Stimulated activated CD4-positive, alpha-beta T cell treated with anti-CD3 and anti-CD28 coated beads, Interleukin-1b, Interleukin-23, amount 100 ng/mL, for 48 hours (primary cell): ENCODE measurements at places on chromosomes 1 and 21.

DNA sequence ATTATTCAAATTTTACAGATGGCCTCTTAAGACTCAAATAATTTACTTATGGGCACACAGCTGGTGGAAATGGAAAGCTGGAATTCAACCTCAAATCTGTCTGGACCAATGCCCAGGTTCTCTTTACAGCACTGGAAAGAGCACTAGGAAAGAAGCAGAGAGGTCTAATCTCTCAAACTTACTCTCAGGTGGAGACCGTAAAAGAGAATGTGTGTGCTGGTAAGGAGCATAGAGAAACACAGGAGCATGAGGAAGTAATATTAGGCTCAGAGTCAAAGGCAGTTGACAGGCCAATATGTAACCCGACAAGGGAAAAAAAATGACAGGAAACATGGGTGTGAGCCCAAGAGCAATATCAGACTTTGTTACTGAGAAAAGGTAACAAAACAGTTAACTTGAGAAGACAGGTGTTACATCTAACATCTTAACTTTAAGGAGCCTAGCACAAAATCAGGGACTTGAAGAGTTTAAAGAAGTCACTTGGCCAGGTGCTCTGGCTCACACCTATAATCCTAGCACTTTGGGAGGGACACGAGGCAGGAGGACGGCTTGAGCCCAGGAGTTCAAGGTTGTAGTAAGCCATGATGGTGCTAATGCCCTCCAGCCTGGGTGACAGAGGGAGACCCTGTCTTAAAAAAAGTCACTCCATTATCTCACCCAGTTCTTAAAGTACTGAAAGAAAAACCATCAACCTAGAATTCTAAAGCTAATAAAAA is 20.7 kb downstream of the PPP1R15B start:
- no peak for DNase-seq

- DNase-seq: peak; percentile 24
Observed at GRCh38 chr1:205344066-205344928, 12.4 kb downstream of the KLHDC8A start.

GRCh38 chr1:3940754-3941345 is 40.8 kb upstream of the C1orf174 start:
- DNase-seq: no peak

- DNase-seq: peak; percentile 23
Observed at GRCh38 chr1:183652107-183652506, 1.0 kb downstream of the APOBEC4 start.

DNA sequence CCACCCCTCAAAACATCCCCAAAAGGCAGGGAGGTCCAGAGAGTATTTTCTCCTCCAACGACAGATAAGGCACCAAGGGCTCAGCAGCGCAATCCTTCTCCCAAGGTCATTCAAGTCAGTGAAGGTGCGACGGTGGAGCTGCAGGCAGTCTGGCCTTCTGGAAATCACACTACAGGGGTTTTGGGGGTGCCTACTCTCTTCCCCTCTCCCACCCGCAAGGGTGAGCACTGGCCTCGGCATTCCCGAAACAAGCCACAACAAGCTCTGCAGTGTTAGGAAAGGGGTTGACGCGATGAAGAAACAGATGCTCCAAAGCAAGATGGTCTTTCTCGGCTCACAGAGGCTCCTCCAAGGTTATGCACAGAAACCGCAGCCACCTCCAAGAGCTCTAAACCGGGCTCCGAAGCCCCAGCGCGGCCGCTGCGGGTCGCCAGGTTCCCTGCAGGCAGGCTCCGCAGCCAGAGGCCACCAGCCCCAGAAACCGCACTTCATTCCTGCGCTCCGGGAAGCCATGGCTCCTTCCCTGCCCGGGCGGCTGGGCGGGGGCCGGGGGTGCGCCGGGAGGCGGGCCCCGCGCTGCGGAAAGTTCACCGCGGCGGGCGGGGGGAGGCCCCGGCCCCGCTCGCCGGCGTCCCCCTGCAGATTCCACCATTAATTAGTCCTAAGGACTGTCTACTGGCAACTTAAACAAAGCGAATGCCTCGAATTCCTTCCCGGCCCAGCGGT is 1.1 kb downstream of the LUZP1 start:
- peak; percentile 15 for DNase-seq

GRCh38 chr1:39841429-39841828 is 41.9 kb downstream of the TRIT1 start:
- DNase-seq: no peak

DNA sequence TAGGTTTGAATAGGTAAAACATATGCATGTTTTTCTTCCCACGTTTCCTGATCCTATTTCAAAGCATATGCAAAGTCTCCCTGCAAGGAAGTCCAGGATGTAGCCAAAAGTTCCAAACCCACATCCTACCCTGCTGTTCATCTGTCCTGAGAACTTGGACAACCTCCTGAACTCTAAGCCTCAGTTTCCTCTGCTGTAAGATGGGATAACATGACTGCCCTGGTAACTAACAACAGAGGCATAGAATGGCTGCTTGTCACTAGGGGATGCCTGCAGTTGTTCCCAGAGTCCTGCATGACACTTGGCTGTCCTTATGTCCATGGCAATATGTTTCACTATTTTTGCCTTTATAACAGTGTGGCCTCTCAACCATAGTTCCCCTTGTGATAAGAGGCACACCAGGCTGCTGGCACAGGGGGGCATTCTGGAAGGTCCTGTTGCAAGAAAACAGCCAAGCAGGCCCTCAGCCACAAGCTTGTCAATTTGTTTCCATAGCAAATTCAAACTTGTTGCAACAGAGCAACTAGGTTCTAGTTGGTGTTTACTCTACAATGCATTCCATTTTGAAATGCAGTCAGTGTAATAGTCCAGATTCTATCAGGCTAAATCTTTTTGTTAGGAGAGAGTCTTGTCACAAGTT is 1.5 kb upstream of the HDGF start:
- DNase-seq: no peak

- no peak for DNase-seq
Observed at GRCh38 chr1:27561124-27561899, 42.6 kb downstream of the AHDC1 start.

DNA sequence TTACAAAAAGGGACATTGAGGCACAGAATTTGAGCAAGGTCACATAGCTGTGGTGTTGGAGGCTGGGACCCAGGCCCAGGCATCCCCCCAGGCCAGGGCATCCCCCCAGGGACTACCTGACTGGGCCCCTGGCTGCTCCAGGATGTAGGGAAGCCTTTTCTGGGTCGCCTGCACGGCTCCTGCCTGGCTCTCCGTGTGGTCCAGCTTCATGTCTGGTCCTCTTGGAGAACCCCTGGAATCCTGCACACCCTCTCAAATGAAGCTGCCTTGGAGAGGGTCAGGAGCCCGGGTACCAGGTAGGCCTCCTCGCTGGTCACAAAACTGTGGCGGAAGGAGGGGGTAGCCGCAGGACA is 919 bp upstream of the CELSR2 start:
- DNase-seq: no peak

GRCh38 chr1:164846731-164847691 is 288.0 kb downstream of the PBX1 start:
- no peak for DNase-seq

- no peak for DNase-seq
Observed at GRCh38 chr1:197306381-197307062, 38.5 kb downstream of the CRB1 start.

GRCh38 chr1:94072840-94073522 is 48.0 kb downstream of the ABCA4 start:
- DNase-seq: no peak

GRCh38 chr21:17903029-17903806 is 84.1 kb upstream of the C21orf91 start:
- no peak for DNase-seq

GRCh38 chr1:181184621-181185020 is 96.1 kb downstream of the IER5 start:
- DNase-seq: no peak

GRCh38 chr1:233442026-233442780 is 114.7 kb downstream of the MAP3K21 start:
- no peak for DNase-seq

DNA sequence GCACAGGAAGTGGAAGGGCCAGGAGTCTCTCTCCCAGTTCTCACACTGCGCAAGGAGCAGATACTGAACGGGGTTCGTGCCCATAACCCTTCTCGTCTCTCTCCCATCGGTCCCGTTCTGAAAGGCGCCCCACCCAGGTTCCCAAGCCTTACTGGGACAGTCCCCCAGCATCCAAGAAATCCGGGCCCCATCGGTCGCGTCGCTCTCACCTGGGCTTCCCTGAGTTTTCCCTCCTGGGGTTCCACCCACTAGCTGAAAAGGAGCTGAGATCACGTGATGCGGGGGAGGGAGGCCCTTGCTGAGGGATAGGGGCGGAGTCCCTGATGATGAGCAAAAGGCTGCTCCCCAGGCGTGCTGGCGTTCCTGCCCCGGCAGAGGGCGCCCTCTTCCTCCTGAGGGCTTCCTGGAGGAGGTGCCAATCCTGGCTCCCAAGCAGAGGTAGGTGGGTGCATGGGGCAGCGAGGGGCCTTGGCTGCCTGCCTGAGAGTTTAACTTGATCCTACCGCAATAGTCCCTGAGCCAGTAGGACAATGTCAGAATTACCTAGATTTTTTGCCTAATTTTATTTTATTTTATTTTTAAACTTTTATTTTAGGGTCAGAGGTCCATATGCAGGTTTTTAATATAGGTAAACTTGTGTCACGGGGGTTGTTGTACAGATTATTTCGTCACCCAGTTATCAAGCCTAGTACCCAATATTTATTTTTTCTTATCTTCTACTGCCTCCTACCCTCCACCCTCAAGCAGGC is at the start of gene SPOCD1:
Gene SPOCD1 (minus strand): TSS at position 271 of the 749 bp plus-strand sequence. CDS start 689 bp downstream, outside the sequence.
- peak; percentile 89 for DNase-seq

DNA sequence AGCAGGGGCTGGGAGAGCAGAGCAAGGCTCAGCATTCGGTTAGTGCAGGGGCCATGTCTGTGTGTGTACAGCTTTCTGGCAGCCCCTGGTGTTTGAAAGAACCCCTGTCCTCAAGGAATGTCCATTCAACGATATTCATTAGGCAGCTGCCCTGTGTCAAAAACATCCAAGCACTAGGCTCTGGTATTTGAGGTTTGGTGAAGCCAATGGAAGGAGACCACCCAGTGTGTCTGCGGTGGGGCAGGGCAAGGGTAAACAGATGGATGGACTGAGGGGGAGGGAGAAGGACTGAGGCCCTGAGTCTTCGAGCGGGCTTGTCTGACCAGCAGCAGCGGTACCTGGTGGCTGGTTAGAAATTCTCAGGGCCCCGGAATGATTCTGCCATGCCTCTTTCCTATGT is 155.6 kb upstream of the KLHDC7A start:
- DNase-seq: no peak

DNA sequence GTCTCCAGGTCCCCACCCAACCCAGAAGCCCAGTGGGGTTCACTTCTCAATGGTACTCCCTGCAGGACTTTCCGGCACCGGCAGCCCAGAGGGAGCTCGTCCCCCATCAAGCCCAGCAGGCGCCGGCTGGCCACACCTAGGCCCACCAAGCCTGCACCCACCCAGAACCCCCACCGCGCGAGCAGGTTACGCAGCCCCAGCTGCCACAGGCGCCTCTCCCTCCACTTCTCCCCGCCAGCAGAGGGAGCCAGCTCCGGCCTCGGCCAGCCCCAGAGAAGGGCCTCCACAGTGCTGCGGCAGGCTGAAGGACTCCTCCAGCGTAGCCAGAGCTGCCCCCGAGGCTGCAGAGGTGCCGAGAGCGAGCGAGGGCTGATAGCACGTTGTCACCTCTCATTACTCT is 722.3 kb downstream of the PLA2G4A start:
- no peak for DNase-seq

GRCh38 chr1:94917251-94917650 is 9.7 kb downstream of the CNN3 start:
- DNase-seq: no peak

- DNase-seq: no peak
Observed at GRCh38 chr1:109500941-109501381, 7.1 kb downstream of the CYB561D1 start.

DNA sequence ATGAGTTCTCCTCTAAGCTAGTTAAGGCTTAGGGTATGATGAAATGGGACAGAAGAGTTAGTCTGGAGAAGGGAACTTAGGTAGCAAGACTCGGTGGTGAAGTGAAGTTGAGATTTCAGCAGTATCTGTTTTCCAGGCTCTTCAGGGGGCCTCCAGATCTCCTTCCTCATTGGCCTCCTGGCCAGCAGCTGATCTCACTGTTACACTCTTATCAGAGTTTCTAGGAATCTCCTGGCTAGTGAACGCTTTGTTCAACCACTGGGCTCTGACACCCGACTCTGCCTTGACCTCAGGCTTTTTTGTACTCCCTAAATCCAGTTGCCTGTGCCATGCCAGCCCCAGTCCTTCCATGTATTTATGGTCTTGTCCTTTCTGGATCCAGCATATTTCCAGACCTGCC is 311.0 kb downstream of the ASTN1 start:
- DNase-seq: no peak

DNA sequence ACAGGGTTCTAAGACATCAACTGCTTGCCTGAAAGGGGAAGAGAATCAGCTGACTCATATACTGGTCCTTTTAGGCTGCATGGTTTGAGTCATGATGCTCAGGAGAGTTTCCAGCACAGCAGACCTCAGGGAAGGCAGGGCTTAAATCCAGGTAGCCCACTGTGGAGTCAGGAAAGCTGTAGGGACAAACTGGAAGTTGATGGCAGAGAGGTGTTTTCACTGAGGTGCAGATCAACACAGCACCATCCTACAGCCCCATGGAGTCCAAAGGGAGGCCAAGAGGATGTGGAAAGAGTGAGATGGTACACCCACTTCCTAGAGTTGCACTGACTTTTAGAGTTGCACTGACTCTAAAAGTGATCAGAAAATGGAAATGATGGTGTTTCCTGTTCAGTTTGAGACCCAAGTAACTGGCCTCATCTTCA is 252.4 kb upstream of the DUSP10 start:
- DNase-seq: peak; percentile 23

- no peak for DNase-seq
Observed at GRCh38 chr1:94026619-94027380, 94.1 kb downstream of the ABCA4 start.

DNA sequence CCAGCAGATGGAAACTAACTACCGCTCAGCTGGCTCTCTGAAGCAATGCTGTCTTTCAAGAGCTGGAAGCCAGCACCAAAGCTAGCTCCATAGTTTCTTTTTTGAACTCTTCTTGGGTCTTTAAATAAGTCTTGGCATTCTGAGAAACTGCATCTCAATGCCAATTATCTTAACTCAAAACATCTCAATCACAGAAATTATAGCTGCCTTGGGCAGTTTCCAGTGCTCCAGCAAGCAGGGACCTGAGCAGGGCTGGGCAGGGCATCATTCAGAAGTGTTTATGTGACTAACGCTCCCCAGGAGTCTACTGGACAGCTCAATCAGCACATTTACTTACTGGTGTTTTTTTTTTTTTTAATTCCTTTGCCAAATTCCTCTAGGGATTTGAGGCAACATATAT is 18.3 kb upstream of the PADI4 start:
- no peak for DNase-seq

DNA sequence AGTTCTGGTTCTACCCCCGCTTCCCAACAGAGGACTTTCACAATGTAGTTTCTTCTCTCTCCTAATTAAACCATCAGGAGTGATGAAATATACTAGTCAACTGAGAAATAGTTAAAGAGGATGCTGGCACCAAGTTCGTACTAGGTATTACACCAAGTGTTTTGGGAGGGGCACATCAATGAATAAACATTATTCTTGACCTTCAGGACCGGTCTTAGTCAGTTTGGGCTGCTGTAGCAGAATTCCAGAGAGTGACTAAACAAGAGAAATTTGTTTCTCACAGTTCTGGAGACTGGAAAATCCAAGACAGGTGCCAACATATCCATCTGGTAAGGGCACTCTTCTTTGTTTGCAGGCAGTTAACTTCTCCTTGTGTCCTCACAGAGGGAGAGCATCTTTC is 103.8 kb downstream of the SPATA17 start:
- no peak for DNase-seq

GRCh38 chr1:101667761-101668160 is 329.0 kb downstream of the OLFM3 start:
- no peak for DNase-seq
